Renal cortical epithelial cell (primary cell): ENCODE measurements at places on chromosomes 3 and 15. TPM values are rescaled to one million over a fixed set of nuclear protein-coding genes. Genes with fewer than 3 reads are reported as not detected.

DNA sequence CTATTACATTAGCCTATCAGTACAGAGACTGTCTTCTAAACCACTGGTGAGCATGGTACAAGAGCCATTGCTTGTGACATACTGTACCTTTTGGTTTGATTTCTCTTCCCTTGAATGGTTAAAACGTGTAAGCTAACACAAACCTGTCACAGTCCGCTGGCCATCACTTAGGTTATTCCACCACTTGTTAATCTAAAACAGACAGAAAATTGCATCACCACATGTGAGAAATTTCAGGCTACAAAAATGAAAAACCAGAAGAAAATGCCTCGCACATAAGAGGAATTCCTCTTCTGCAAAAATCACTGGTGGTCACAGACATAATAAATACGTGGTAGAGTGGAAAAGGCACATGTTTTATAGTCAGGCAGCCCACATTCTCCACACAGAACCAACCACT lies 22.1 kb downstream of the PARL start:
- peak; percentile 85 for DNase-seq

- no peak for DNase-seq
These were observed 90.4 kb downstream of the FOXP1 start for GRCh38 chr3:71492974-71493771.

DNA sequence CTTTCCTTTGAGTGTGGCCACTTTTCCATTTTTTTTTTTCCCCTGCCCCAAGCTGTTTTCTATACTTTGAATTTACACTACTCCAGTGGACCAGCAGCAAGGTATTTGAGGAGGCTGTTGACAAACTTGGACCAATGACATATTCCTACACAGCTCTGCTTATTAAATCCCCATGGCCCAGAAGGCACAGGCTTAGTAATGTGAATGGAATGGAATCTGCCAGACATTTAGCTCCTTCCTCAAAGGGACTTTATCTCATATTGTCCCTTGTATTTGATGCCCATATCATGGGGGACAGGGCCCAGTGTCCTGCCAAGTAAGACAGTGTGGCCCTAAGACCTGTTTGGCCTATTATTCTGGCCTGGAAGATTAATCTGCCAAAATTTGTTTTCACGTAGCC lies 107.5 kb downstream of the CHCHD6 start:
- DNase-seq: peak; percentile 27

- no peak for DNase-seq
These were observed 21.4 kb upstream of the IGDCC3 start for GRCh38 chr15:65399001-65399706.

DNA sequence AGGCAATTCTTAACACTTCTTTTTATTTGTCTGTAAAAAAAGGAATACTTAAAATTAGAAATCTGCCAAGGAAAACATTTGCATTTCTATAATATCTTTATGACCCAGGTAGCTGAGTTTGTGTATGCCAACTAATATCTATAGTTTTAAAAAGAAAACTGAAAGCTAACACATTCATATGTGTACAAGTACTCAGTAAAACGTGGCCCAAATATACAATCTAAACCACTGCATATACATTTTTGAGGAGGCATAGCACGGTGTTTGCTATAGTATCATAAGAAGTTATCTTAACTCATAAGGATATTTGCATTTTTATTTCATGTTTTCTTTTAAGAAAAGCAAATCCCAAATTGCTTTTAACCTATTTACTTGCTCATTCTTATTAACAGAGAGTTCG lies 172.7 kb downstream of the ZBTB20 start:
- DNase-seq: no peak

Gene GOLGA6B
- total RNA-seq: not detected in 2 replicates

Gene FILIP1L
- total RNA-seq: 18.9 and 111 TPM in 2 replicates

DNA sequence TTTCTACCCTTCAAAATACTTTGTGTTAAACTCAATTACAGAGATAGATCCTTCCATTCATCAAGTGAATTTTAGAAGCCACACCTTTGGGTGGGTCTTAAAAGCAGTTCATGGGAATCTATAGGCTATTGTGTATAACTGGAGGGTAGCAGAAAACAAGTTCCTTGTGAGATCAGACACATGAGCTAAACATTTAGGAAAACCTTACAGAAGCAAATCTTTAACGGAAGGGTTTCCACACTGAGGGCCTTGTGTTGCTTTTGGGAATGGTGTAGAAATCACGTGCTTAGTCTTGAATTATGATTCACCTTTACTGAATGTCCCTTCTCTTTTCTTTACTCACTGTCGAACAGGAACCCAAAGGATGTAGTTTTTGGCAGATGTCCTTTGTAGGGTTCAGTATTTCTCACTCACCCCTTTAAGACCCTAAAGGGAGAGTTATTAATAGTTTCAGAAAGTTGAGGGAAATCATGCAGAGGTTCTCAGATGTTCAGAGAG lies 257.3 kb upstream of the CTDSPL start:
- DNase-seq: no peak

GRCh38 chr3:17179381-17180205 lies 294.8 kb downstream of the PLCL2 start:
- peak; percentile 24 for DNase-seq

DNA sequence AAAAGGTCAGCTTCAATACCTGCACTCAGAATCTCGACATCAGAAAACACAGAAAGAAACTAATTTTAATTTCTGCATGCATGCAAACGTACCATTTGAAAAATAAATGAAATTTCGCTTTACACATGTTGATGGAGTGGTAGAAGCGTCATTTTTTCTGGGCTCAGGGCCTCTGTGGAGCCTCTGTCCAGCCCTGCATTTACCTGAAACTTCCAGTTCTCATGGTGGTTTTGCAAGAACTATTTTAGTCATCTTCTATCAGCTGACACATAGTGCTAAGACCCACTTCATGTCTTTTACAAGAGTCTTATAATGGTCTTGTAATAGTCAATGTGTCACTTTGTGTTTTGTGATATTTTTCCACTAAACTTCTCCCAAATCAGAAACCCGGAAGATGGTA lies 5.3 kb downstream of the KY start:
- no peak for DNase-seq

GRCh38 chr15:98878862-98879261 lies 128.7 kb downstream of the PGPEP1L start:
- DNase-seq: no peak

Gene LYZL4
- total RNA-seq: not detected in 2 replicates

DNA sequence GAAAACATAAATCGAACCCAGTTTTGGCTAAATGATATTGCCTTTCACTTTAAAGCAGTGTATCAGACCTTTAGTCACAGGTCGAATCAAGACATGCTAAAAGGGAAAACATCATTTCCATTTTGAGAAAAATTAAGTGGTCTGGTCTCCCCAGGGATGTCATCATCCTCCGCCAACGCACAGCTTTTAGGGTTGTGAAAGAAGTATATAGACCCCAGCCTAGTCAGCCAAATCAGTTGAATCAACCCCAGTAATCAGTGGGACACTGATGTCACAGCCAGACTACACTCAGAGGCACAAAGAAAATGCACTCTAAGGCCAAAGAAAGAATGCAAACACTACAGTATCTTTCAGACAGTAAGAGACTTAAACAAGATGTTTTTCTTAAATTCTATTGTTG lies 187.4 kb downstream of the ZIC4 start:
- no peak for DNase-seq

- DNase-seq: no peak
These were observed 117.0 kb downstream of the SATB1 start for GRCh38 chr3:18308096-18308650.

DNA sequence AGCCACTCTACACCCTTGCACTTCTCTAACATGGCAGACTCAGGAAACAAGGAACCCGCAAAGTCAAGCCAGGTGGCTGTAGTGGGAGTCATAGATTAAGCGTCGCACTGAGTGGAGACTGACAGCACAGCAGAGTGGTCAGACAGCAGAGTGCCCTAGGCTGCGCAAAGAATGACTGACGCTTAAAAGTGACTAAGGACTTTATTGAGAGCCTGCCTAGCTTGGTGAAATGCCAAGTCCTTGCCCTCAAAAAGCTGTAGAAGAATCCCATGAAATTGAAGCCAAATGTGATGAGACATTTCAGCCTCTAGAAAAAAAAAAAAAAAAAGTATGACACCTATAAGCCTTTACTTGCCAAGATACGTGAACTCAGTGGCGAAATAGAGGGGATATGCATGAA lies 30.2 kb downstream of the NCEH1 start:
- no peak for DNase-seq

DNA sequence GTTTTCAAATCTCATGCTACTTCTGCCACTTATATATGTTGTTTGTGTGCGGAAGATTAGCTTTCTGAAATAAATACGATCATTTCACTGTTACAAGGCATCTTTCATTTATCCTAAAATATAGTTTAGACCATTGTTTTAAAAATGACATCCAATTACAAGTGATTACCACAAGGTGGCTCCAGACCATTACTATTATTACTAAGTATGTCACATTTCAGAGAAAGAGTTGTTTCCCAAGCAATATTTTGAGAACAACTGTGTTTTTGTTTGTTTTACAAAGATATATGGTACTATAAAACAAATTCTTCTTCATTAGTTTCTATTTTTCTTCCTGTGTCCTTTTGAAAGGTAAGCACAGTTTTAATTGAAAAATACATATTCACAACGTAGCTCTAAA lies 136.0 kb upstream of the RAP2B start:
- DNase-seq: peak; percentile 56

GRCh38 chr3:123449997-123450604 lies 1.2 kb upstream of the ADCY5 start:
- DNase-seq: no peak

DNA sequence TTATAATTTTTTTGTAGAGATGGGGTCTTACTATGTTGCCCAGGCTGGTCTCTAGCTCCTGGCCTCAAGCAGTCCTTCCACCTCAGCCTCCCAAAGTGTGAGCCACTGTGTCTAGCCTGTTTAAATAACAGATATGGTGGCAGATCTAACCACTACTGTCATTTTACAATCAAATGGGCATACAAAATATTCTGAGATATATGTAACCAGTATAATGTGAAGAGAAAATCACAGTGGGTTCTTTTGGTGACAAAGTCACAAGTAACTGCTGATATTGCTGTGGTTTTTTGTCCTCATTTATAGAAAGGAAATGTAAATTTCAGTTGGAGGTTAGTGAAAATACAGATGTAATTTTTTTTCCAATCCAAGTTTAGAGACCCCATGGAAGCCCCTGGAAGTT lies 58.6 kb upstream of the ARHGEF3 start:
- no peak for DNase-seq

Gene SYNPR
- not detected in 2 replicates for total RNA-seq

Gene C15orf62
- 0.50 and 0.69 TPM in 2 replicates for total RNA-seq

Gene C3orf20
- total RNA-seq: not detected in 2 replicates

- DNase-seq: no peak
These were observed 8.0 kb downstream of the BCL2L10 start for GRCh38 chr15:52104532-52105004.

- no peak for DNase-seq
These were observed at the start of gene SH3BP5 for GRCh38 chr3:15332405-15333098. SH3BP5 (minus strand) TSS chr3:15332586; CDS start chr3:15332408, 178 bp downstream.
